ENCODE measurements at places on chromosomes 16 and 17.

GRCh38 chr17:60770946-60771422, 93.3 kb downstream of the BCAS3 start:
- DNase-seq, result no peak

- no peak for DNase-seq
These were observed 13.7 kb upstream of the CDIPT start for GRCh38 chr16:29876594-29877249.

DNA sequence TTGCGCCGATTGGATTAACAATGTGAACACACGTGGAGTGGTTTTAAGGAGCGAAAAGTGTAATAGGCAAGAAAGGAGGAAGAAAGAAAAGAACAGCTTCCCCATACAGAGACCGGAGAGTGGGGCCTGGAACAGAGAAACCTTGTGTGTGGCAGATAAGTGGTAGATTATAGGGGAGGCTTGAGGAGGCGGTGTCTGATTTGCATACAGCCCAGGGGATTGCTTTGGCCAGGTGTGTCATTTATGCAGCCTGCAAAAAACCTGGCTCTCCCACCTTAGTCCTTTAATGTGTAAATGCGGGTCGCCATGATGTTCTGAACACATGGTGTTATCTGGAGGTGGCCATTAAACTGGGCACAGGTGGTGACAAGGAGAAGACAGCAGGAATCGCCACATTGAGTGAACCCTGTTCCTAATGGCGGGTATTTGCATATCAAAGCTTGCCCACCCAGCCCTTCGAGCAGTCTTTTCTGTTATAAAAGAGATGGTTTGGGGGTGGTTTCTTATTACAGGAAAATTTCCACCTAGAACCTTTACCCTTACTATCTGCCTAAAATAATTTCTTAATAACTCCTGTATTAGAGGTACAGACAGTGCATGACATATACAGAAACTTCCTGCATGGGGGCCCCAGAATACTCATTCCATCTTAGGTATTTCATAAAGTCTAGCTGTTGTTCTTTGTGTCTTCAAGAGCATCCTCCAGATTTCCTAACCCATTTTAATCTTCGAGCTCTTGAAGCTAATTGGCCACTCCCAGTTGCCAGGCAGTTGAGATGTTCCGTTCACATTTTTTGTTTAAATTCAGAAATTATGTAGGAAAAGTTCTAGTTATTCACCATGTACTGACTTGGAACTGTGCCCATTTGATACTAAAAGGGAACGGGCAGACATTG, 292.5 kb downstream of the RBFOX1 start:
- no peak for DNase-seq

- no peak for DNase-seq
These were observed 15.2 kb upstream of the SSTR5 start for GRCh38 chr16:1057252-1057932.

- no peak for DNase-seq
These were observed 9.7 kb downstream of the ZNF19 start for GRCh38 chr16:71479420-71479819.

DNA sequence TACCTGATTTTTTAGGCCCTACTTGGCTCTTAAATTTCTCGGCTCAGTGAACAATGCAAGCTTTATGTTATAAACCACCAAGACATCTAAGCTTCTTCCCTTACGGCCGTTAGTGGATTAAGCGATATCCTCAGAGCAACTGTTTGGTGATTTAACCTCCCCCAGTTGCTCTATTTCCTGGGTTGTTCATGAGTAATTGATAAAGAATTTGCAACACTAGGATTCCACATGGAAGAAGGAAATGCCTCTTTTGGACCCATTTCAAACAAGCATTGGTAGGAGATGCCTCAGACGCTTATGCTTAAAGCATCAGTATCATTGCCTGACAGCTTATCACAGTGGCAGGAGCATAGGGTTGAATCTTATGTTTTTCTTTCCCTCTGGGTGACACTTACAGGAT, 65.3 kb downstream of the RBFOX1 start:
- no peak for DNase-seq

DNA sequence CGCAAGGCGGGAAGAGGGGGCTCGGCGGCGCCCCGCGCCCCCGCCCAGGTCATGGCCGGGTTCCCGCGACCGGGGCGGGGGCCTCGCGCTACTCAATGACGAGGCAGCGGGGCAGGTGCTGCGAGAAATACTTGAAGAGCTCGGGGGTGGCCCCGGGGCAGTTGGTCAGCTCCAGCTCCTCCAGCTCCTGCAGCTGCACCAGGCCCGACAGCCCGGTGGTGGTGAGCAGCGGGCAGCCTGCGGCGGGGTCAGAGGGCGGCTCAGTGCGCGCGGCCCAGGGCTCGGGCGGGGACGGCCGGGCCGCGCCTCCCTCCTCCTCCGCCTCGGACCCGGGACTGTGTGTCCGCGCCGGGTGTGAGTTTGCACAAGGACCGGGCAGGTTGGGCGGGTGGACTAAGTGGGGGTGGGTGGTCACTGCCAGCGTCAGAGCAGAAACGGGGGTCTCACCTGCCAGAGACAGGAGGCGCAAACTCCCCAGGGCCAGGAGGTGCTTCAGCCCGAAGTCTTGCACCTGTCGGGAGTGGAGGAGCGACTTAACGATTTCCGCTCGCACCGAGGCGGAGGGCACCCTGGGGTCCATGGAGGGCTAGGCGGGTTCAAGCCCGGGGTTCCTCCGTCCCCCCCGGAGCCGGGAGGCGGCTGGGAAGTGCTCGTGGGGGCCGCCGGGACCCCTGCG, 4.1 kb upstream of the WDR24 start:
- no peak for DNase-seq

DNA sequence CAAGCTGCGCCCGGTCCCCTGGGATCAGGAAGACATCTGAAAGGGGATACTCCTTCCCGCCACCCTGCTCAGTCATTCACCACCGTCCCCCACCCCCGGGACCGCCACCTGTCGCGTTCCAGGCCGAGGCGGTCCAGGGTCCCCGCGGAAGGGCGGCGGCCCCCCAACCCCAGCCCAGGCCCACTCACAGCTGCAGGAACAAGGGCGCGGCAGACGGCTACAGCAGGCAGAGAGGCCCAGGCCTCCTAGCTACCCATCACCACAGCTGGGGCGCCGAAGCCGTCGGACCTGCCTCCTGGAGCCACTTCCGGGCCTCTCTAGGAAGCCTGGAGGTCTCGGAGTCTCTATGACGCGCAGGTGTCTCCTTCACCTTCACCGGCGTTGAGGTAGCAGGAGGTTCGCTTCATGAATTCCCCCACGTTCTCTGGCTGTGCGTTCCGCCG, at the start of gene SDR42E1:
TSS of gene SDR42E1 (minus strand) at position 272 of the 443 bp plus-strand sequence. CDS start 10,612 bp downstream, outside the sequence.
- peak; percentile 85 for DNase-seq

- no peak for DNase-seq
These were observed 374.0 kb downstream of the GRIN2A start for GRCh38 chr16:9808210-9808609.

DNA sequence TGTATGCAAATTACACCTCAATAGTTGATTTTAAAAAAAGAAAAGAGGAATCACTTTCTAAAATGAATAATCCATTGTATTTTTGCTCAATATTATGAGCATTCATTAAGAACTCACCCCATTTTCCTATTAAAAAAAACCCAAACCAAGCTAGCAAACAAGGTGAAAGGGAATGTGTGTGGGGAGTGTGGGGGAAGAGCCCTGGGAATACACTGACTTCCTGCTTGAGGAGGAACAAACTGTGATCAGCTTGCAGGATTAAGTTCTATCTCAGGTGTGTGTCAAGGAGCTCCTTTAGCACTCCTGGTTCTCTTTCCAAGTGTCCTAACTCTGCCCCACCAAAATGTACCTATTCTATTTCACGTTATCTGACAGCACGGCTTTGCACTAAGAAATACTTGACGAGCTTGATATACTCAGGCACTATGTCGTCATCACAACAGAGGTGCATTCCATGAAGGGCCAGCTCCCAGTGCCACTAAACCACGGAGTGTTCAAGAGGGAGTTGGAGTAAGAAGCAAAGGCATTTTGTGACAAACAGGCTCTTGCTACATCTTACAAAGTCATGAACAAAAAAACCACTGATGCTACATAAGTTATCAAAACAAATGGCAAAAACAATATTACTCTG, 73.2 kb downstream of the MYH10 start:
- no peak for DNase-seq

DNA sequence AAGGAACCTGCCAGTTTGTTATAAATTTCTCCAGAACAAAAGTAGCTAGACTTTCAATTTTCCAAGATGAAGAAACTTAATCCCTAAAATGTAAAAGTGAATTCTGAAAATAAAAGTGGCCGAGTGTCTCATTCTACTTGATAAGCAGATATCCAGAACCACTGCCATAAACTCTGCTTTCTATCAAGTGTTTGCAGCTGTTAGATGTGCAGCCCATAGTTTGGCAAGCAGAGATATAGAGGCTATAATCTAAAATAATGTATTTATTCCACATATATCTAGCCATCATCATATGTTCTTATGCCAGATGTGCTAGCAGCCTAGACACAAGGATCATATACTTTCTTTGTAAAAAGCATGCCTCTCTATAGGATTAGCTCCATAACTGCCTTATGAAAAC, 14.7 kb upstream of the FBXL20 start:
- DNase-seq, result no peak

DNA sequence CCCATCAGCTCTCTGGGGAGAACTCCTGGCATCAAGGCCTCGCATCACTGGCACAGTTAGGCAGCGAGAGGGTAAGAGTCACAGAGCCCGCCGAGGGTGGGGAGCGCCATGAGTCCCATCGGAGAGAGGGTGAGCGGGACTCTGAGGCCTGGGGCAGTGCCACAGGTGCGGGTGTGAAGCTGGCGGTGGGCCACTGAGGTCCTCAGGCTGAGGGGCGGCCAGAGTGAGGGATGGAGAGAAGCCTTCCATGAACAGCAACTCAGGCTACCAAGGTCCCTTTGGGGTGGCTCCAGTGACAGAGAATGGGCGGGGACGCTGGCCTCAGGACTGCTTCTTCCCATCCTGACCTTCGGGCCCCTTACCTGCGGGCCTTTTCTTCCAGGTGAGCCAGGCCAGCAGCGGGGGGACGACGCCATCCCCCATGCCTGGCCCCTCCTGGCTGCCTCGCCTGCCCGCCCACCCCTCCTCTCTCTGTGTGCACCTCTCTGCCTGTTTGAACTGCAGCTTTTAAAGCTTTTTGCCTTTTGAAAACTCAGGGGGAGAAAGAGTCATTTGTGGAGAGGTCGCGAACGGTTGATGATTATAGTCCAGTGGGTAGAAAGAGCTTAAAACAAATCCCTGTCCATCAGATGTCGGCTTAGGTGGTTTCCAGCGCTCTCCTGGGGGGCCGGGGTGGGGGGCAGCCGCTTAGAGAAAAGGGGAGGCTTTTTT, 149.3 kb upstream of the GSE1 start:
- DNase-seq, result no peak

GRCh38 chr16:13883276-13883675, 36.7 kb upstream of the ERCC4 start:
- DNase-seq, result no peak

GRCh38 chr16:20610892-20611349, 34.8 kb upstream of the ACSM2B start:
- DNase-seq, result no peak

DNA sequence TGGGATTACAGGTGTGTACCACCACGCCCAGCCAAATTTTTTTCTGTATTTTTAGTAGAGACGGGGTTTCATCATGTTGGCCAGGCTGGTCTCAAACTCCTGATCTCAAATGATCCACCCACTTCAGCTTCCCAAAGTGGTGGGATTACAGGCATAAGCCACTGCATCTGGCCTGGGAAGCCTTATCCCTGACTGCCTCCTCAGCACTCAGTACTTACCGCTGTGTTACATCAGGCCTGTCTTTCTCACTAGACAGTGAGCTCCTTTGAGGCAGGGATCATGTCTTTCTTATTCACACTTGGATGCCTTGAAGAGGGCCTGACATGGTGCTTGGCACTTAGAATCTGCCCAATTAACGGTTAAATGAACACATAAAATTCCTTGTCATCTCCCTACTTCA, 56.3 kb upstream of the MTMR4 start:
- DNase-seq, result no peak

DNA sequence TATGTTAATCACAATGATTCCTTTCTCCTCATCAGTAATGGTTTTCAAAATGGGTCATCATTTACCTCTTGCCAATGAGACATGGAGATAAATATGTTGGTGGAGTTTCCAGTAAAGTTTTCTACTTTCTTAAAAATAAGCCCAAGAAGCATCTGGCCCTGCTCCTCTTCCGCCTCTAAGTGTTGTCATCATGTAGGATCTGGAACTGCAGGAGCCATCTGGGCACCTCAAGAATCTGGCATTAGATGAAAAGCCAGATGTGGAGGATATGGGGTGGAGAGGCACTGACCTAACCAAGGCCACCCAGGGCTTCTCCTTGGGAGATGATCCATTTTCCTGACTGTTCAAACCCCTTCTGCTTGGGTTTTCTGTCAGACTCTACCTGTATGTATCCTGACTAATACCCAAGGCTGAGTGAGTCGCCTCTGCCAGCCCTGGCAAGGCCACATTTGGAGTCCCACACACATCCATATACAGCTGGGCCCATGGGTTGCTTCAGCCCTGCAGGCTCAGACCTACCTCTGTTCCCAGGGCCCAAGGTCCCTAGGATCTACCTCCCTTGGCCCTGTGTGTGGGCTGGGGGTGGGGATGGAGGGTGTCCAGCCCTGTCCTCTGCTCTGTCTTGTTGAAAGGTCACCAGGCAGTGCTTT, 24.6 kb downstream of the CCDC182 start:
- DNase-seq, result no peak

DNA sequence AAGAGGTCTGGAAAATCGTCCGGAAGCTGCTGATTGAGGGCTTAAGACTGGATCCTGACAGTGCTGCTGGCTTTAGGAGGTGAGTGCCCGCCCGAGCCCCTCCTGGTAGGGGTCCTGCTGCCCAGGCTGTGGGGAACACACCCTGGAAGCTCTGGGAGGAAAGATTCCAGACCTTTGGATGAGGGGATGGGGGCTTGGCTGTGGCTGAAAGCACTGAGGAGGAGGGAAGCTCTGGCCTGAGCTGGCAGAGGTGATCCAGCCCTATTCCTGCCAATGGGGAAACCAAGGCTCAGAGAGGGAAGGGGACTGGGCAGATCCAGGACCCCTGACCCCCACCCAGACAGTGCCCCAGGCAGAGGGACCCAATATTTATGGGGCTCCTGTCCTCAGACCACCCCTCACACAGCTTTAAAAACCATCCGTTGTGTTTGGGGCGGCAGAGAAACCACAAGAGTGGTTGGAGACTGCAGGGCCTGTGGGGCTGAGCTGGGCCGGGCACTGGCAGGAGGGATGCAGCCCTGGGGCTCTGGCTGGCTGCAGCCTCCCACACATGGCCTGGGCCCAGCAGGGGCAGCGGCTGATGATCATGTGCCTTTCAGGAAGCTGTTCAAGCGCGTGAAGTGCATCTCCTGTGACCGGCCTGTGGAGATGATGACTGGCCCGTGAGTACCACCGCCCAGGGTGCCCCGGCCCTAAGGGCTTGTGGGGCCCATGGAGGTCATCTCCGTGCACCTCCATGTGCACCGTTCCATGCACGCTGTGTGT, 22.8 kb downstream of the UBALD1 start:
- no peak for DNase-seq

GRCh38 chr17:74466828-74467184, 372 bp downstream of the CD300A start:
- DNase-seq, result no peak

GRCh38 chr17:1379208-1379929, 20.7 kb downstream of the YWHAE start:
- no peak for DNase-seq

All from DMS153 (cell line).